ENCODE measurements at places on chromosomes 7 and 10.

GRCh38 chr10:69910561-69910960 lies 108.9 kb downstream of the COL13A1 start:
- no peak for DNase-seq

- DNase-seq, result peak; percentile 65
Measured at GRCh38 chr10:116741391-116742351, 695 bp downstream of the HSPA12A start.

DNA sequence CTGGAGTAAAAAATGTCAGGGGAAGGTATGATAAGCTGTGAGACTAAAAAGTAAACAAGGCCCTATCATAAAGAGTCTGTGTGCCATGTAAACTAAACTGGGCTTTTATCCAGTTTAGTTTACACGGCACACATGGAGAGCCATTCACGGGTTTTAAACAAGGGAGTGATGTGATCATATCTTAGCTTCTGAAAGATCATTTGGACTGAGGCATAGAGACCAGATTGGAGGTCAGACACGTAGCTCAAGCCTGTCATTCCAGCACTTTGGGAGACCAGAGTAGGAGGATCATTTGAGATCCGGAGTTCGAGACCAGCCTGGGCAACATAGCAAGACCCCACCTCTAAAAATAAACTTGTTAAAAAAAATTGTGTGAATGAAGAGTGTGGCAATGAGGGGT lies 50.1 kb downstream of the SKIDA1 start:
- DNase-seq, result no peak

GRCh38 chr7:135599471-135599870 lies 41.8 kb downstream of the NUP205 start:
- DNase-seq, result no peak

- DNase-seq, result no peak
Measured at GRCh38 chr10:82982110-82982608, 1107.2 kb downstream of the NRG3 start.

DNA sequence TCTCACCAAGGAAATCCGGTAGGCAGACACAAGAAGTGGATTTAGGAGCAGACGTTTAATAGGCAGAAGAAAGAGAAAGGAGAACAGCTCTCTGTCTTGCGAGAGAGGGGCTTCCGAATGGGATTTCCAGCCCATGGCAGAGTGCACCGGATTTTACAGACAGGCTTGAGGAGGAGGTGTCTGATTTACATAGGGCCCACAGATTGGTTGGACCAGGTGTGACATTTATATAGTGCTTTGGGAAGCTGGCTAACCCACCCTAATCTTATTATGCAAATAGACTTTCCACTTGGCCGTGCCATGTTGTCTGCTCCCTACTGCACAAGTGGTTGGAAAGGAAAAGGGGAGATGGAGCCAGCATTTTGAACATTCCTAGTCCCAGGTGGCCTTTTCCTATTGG lies 57.8 kb downstream of the ANKMY2 start:
- DNase-seq, result peak; percentile 64

DNA sequence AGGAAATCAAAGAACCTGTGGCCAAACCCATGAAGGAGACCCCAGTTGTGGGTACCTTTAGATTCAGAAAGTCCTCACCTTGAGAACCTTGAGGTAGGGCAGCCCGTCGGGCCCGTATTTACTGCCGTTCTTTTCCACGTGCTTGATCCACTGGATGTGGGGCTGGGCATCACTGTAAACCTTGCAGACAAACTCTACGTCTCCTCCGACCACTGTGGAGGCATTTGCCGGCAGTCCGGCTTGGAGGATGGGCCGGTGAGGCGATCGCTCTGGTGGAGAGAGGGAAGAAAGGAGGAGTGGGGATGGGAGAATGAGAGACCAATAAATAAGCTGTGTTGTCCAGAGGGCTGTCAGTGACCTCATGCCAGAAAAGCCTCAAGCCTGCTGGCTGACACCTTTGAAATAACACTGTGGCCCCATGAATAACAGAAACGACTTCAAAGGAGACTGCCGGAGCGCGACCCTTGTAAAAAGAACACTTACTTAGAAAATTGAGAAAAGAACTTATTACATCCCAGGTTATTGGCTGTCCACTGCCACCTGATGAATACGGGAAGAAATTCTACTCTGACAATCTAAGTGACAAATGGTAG lies 78.2 kb downstream of the FGFR2 start:
- DNase-seq, result no peak

DNA sequence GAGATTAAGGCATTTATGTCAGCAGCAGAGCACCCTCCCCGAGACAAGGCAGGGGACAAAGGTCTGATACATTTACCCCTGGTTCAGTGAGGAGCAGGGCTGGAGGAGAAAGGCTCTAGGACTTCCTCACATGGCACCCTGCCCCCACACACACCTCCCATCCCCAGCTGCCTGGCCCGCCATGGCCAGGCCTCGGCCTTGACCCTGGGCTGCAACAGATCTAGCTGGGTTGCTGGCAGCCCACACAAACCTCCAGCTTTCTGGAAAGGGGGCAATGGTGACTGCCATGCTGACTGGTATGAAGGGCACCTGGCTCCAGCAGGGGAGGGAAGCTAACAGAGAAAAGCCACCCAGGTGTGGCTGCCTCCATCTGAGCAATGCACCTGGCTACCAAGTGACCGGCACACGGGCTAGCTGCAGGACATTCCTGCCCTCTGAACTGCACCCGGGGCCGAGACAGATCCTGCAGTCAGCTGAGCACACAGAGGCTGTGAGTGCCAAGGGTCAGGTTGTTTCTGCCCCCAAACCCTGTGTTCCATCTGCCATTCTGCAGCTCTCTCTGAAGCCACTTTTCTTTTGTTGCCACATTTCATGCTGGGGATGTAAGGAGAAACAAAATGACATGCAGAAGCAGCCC lies 85.8 kb upstream of the LRRC18 start:
- no peak for DNase-seq

DNA sequence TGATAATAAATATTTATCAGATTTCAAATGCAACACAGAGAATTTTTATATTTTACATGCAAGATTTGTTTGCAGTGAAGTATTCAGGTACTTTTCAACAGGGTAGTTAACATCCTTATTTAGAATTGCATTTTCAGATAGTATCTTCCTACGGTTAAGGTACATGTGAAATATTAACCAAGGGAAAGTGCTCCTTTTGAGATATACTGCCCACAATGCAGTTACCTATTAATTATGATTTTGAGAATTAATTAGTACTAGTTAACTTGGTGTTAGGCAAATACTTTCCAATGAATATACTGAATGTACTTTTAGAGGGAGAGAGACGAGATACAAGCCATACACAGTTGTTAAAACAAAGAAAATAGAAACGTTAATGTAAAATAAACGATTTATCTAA lies 206.2 kb upstream of the YAE1 start:
- DNase-seq, result no peak

DNA sequence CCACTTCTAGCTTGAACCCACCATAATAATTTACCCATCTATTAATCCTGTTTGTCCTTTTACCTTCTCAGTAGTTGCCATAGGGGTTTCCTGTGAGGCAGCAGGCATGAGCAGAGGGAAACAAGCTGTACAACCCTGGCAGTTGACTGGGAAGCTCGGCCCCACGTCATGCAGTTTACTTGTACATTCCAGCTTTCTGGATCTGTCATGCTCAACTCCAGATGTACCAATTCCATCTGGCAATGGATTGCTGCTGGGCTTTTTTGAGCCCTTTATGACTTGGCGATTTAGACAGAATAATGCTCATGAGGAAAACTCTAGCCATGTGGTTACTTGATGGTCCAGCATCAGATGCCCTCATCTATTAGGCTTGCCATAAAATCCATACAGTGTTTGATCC lies 112.5 kb downstream of the GNAI1 start:
- DNase-seq, result no peak

DNA sequence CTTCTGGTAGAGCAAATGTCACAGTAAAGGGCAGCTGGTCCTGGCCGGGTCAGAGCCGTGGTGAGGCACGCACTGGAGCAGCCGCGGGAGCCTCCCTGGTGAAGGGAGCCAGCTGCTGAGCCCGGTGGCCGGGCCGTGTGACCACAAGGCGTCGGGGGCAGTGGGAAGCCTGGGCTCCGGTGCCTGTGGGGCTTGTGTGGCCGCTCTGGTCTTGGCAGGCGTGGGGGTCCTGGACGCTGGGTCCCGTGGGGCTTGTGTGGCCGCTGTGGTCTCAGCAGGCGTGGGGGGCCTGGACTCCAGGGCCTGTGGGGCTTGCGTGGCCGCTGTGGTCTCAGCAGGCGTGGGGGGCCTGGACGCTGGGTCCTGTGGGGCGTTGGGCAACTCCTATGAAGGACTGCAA lies 57.2 kb downstream of the NKX6-2 start:
- DNase-seq, result no peak

GRCh38 chr7:48786951-48787350 lies 137.4 kb upstream of the CDC14C start:
- no peak for DNase-seq

DNA sequence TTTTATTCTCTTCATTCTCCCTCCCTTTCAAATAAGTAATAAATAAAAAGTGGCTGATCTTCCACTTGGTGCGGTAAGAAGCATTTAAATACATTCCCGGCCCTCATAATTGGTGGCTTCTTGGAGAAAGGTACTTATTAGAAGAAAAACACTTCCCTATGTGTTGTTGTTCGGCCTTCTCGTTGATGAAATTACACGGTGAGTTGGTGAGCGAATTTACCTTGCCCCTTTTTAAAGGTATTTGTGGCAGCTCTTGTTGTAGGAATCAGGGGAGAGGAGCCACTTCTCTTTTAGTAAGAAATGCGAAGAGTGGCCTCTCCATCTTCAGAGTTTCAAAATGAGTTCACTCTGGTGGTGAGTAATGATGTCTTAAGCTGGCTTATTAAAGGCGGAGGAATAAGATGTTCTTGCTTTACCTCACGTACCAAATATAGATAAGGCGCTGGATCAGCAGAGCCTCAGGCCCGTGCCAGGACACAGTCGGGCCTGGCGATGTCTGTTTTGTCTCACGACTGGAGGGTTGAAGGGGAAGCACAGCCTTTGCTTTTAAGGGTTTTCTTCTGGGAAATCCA lies 135.9 kb downstream of the CUX1 start:
- no peak for DNase-seq

DNA sequence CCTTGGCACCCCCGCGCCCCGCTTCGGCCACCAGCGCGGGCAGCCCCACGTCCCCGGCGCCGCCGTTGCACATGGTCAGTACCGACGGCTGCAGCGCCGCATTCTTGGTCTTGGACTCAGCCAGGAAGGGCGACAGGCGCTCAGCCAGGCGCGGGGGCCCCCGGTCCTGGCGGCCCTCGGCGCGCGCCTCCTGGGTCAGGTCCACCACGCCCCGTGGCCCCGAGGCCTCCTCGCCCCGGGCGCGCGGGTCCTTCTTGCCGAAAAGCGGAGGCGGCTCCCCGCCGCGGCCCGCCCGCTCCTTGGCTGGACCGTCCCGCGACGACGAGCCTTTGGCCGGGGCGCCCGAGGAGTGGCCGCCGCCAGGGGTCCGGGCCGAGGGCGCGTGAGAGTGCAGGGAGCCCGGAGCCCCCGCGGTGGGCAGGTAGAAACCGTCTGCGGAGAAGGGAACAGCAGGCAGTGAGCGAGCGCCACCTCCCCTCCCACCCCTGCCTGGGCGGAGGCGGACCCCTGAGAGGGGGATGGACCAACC lies 34.7 kb downstream of the TNRC18 start:
- peak; percentile 47 for DNase-seq

DNA sequence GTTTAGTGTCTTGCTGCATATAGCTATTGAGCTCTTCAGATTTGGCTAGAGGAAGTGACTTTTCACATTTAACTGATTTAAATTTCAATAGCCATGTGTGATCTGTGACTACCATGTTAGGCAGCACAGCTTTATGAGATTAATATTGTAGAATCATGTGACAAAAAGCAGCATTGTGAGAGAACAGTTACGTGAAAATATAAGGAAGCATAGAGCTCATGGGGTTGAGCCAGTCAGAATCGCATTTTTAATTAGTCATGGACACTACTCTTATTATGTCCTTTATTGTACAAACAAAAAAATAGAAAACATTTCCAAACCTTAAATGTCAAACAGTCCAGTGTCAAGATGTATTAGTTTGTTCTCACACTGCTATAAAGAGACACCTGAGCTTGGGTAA lies 48.0 kb downstream of the MTURN start:
- no peak for DNase-seq

GRCh38 chr7:36107926-36108631 lies 45.0 kb upstream of the EEPD1 start:
- no peak for DNase-seq

- DNase-seq, result no peak
Measured at GRCh38 chr10:28963539-28964221, 286.4 kb downstream of the BAMBI start.

- DNase-seq, result no peak
Measured at GRCh38 chr7:416761-417624, 102.7 kb downstream of the PDGFA start.

Measured in D341Med (cell line).